Stimulated activated CD4-positive, alpha-beta T cell treated with anti-CD3 and anti-CD28 coated beads, Interleukin-4, amount 100 ng/mL, for 48 hours (primary cell): ENCODE measurements at places on chromosomes 4 and X.

GRCh38 chrX:134774190-134775048 is 116.1 kb upstream of the PLAC1 start:
- DNase-seq = no peak

- no peak for DNase-seq
These were observed 51.1 kb downstream of the ENOPH1 start for GRCh38 chr4:82481506-82481840.

- DNase-seq = no peak
These were observed 6.6 kb downstream of the TIMM17B start for GRCh38 chrX:48890934-48891401.

- no peak for DNase-seq
These were observed 297.0 kb upstream of the DCAF8L1 start for GRCh38 chrX:28278251-28278650.

- DNase-seq = no peak
These were observed 102.3 kb downstream of the SCD5 start for GRCh38 chr4:82696117-82696860.

DNA sequence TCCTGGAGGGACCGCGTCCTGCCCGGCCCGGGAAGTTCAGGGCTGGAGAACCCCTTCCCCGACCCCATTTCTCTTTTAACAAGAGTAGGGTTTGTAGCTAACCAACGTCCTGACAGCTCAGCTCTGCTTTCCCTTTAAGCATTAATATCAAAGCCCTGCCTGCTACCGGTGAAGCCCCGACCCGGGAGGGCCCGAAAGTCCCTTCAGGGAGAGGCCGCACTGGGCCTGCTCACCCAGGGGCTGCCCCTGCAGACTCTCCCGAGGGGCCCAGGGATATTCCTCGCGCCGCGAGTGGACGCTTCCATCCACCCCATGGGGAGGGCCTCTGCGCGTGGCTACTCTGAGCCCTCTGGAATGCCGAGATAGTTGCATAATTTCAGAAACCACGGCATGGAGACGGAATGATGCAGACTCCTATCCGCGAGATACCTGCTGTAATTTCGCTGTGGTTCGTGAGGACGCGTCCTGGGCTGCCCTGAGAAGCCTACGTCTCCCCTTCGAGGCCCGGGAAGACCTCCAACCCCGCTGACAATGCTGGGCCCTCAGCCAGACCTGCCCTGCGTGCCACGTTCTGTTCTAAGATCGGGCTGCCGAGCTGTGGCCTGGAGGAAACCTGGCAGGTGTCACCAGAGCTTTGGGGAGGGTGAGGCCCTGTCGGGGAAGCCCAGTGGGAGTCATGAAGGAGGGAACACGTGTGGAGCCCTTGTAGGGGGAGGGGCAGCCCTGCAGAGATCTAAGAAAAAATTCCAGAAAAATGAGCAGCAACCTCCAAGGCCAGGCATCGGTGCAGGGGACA is 999 bp upstream of the CTBP1 start:
- DNase-seq = no peak

- DNase-seq = no peak
These were observed 7.1 kb upstream of the TLR2 start for GRCh38 chr4:153676984-153677383.

GRCh38 chr4:173334891-173335752 is 964 bp upstream of the HMGB2 start:
- peak; percentile 42 for DNase-seq

- no peak for DNase-seq
These were observed 84.8 kb downstream of the STOX2 start for GRCh38 chr4:183989931-183990330.

DNA sequence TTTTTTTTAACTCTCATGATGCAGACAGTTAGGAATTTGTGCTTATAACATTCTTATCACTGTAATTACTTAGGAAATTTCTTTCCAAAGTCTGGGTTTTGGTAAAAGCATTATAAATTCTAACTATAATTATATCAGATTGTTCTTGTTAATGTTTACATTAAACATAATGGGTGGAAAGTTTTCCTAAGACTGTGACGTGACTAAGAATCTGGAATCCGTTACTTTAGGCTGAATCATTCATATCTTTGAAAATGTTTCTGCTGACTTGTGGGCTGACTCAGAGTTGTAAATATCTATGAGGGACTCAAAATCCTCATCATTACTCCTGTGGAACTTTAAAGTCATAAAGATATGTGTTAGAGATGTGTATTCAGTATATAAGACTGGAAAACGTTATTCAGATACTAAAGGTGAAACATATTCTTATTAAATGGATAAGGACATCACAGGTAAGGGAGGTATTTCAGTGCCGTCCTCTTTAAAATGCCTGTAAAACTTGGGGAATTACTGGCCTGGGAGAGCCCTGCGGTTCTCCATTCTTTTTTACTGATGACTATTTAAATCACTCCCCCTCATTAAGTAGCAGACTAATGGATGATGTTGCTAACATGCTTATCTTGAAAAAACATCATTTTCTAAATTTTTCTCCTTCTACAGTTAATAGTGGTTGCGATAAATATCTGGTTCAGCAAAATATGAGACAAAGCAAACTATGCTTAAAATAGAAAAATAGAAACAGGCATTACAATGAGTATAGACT is 159.0 kb downstream of the DCLK2 start:
- no peak for DNase-seq

- DNase-seq = no peak
These were observed 13.8 kb downstream of the NEXMIF start for GRCh38 chrX:74911494-74911893.

- no peak for DNase-seq
These were observed 1049.9 kb upstream of the TENM3 start for GRCh38 chr4:181193131-181193930.

GRCh38 chrX:151723156-151723760 is 7.4 kb downstream of the FATE1 start:
- no peak for DNase-seq

DNA sequence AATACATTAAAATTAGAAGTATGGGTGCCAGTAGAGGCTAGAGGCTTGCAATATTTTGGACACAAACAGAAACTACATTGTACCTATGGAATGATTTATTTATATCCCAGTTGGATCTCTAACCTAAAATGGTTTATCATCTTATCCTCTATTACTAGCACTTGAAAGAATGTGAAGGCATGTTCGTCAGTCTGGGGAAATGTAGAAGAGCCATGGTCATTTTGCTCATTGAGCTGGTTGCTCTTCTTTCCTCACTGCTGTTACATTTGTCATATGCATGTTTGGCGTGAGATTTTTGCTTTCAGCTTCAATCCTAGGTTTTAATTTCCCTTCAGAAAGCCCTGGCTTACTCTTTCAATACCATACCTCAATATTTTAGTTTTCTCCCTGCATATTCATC is 82.4 kb upstream of the MYOZ2 start:
- DNase-seq = no peak

DNA sequence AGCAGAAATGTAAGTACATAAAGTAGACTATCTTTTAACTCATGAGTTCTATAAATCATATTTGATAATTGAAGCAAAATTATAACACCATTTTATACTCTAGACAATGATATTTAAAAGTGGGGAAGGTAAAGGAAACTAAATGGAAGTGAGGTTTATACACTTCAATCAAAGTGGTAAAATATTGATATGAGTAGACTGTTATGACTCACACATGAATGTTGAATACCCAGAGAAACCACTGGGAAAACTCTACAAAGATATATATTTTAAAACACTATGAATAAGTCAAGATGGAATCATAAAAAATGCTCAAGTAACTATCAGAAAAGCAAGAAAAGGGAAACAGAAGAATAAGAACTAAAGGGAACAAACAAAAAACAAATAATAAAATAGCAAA is 8.4 kb downstream of the VSIG1 start:
- DNase-seq = no peak

DNA sequence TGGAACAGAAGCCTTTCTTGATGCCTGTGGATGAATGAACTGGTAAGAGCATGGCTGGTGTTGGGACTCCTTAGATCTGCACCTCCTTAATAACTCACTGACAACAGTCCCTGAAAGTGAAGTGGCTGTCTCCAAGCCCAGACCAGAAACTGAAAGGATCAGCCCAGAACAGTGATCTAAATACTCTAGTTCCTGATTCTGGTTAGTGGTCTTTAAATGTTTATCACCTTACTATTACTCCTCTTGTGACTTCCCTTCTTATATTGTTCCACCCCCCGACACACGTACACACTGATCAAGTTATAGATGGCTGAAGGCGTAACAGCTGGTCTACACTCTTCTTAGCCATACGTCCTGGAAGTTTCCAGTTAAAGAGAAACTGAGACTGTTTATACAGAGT is 33.8 kb upstream of the ARMCX2 start:
- no peak for DNase-seq

- no peak for DNase-seq
These were observed 149.2 kb downstream of the CBR4 start for GRCh38 chr4:168860827-168861226.

DNA sequence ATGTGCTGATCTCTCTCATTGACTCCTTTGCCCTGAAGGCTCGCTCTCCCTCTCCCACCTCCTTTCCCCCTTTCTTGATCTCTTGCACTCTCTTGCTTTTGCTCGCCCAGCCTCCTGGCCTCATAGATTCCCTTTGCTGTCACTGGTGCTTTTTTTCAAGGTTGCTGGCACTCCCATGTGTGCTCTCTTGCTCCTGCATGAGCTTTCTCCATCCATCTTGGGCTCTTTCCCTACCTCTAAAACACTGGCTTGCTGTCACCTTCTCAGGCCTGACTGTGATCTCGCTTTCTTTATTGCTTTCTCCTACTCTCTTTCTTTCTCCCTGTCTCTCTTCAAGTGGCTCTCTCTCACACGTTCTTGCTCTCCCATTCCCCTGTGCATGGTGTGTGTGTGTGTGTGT is 202.0 kb downstream of the HS6ST2 start:
- no peak for DNase-seq

GRCh38 chr4:35884714-35885480 is 359.4 kb downstream of the ARAP2 start:
- DNase-seq = no peak

DNA sequence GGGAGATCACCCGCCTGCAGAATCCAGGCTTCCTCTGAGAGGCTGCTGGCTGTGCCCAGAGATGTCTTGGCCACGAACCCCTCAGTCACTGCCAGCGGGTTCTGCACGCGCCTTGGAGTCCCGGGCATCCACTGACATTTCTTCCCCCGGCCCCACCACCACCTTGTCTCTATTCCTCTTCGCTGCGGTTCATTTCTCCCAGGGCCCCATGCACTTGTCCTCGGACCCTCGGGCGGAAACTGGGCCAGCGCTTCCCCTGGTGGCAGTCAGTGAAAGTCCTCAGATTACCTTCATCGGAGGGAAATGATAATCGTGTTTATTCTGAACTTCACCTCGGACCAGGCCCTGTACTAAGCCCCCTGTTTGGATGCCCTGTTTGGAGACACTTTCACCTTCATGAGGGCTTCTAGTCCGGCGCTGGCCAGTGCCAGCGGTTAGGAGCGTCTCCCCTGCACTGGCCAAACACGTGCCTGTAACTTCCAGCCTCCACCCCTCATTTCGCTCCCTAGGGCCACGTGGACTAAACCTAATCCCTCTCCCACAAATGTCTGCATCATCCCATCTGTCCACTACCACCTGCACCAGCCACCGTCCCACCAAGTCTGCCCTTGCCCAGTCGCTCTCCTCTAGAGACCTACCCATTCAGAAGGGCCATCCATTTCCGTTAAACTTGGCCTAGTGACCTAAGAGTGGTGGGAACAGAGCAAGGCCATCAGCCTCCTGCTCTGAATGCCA is 82.0 kb downstream of the DCTD start:
- no peak for DNase-seq

- DNase-seq = no peak
These were observed 35.2 kb downstream of the SLC25A5 start for GRCh38 chrX:119503484-119503861.

- DNase-seq = no peak
These were observed 79.7 kb upstream of the OTUD4 start for GRCh38 chr4:145260091-145260490.

DNA sequence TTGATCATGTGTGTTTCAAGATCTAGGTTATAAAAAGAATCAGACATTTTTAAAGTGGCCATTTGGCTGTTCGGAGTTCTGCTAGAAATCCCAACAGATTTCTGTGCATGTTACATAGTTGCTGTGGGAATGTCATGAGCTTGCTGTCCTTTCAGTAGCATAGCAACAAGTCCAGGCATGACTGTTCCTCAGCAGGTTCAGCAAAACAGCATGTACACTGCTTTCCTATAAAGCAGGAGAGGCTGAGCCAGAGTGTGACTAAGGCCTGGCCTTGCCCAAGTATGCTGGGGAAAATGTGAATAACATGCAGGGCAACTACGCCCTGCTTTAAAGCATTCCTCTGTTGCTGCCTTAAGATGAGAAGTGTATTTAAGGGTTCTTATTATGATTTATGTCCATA is 217.1 kb upstream of the SMIM31 start:
- no peak for DNase-seq

GRCh38 chr4:84878090-84878489 is 88.4 kb downstream of the WDFY3 start:
- no peak for DNase-seq

- no peak for DNase-seq
These were observed 876 bp downstream of the HPRT1 start for GRCh38 chrX:134460862-134461220.

GRCh38 chr4:140149846-140150635 is 3.9 kb downstream of the MAML3 start:
- peak; percentile 39 for DNase-seq

DNA sequence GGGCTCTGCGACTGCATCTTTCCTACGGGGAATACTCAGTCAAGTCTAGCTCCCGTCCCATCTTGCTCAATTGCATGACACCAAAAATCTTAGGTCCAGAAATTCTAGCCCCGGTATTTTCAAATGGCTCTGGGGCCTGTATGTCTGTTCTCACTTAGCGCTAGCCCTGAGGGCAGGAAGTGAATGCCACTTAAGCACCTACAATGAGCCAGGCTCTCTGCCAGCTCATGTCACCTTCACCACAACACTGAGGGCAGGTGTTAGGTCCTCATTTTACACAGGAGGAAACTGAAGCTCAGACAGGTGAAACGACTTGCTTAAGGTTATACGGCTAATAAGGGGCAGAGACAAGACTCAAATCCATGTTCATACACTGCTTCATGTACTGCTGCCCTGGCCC is 282.8 kb downstream of the PPP1R2C start:
- no peak for DNase-seq

DNA sequence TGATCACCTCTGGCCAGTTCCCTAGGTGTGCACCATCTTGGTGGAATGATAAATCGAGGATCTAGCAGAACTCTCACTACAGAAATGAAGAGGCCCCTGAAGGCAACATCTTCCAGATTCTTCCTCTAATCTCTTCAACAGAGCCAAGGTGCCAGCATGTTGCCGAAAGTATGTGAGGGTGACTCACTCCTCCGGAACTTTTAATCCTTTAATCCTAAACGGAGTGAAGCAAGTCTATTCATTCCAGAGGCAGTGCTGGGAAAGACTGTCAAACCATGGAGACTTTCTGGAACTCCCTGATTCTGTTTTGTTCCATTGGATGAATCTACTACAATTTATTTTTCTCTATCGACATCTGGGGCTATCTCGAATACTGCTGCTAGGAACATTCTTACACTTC is 68.7 kb downstream of the SUPT20HL2 start:
- no peak for DNase-seq

DNA sequence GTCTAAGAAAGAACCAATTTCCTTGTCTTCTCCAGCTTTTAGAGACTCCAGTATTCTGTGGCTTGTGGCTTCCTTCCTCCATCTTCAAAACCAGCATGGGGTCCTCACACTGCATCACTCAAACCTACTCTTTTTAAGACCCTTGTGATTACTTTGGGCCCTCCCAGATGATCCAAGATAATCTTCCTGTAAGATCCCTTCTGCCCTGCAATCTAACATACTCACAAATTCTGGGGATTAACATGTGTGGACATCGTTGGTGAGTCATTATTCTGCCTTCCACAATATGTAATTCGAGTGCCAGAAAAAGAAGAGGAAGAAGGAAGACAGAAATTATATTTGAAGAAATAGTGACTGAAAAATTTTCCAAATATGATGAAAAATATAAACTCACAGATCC is 47.9 kb downstream of the BEND4 start:
- DNase-seq = no peak
